ENCODE measurements at places on chromosomes 13 and 19.

DNA sequence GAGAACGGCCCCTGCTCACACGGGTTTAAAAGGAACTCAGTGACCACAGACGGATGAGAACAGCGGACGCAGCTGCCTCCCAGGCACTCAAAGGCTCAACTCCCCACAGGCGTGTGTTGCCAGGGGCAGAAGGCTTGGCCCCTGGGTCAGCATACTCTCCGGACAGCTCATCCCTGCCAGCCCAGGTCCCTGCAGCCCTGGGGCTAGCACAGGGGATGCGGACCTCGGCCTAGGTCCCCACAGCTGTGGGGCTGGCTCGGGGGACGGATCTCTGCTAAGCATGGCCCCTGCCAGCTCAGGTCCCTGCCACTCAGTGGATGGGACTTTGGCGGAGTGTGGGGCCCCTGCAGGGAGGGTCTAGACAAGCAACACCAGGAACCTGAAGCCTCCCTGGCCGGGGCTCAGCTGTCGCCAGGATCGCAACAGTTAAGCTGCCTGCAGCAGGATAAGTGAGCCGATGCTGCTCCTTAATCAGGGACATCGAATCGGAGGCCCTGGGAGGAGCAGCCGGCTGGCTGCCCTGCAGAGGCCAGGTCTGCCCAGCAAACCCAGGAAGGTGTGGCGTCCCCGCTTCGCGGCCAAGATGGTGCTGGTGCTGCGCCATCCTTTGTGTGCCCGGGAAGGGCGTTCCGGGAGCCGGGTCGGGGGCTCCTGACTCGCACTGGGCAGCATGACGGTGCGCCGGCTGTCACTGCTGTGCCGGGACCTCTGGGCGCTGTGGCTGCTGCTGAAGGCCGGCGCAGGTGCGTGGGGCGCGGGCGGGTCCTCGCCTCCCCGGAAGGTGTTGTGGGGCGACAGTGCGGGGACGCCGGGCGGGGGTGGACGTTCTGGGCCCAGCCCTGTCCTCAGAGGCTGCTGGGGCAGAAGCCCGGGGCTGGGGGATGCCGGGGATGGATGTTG is 32.5 kb downstream of the MCF2L start:
- no peak for DNase-seq

GRCh38 chr19:35090506-35091214 is 25.0 kb upstream of the FXYD3 start:
- peak; percentile 27 for DNase-seq

- DNase-seq = no peak
Observed at GRCh38 chr13:105814902-105815250, 720.6 kb downstream of the EFNB2 start.

GRCh38 chr13:23081220-23081619 is 99.6 kb upstream of the SGCG start:
- peak; percentile 9 for DNase-seq

DNA sequence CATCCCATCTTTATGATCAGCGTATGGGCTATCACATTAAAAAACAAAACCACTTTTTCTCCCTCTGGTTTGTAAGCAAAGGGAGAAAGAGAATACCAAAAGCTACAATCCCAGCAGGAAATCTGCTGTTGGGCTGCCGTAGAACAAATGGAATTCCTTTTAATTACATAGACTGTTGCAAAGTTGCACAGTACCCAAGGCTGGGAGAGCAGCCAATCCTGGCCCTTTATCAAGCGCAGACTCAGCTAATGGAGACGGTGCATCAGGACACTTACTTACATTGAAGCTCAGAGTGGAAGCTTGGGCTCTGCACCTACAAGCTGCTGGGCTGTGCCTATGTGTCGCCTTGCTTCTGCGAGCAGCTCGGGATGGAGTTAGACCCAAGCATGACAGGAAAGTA is 15.2 kb downstream of the CCNA1 start:
- DNase-seq = no peak

DNA sequence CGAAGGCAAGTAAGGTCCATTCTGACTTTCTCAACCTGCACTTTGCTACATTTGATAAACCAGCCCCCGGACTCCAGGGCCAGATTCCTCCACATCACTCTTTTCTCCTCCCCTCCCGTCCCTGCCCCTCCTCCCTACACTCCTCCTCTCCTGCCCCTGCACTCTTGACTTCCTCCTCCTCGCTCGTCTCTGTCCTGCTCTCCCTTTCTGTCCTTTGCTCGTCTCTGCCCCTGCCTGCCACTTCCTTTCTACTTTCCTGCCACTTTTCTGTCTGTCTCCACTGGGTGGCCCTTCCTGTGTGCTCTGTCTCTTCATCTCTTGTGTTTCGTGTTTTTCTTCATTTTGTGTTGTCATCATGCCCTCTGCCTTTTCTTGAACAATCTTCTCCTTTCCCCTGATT is 7.0 kb downstream of the U2AF2 start:
- DNase-seq = no peak

- no peak for DNase-seq
Observed at GRCh38 chr13:98584668-98585397, 7.9 kb upstream of the STK24 start.

GRCh38 chr13:48542138-48542537 is 9.3 kb upstream of the RCBTB2 start:
- no peak for DNase-seq

- peak; percentile 32 for DNase-seq
Observed at GRCh38 chr19:21474671-21475181, 30.7 kb upstream of the ZNF429 start.

DNA sequence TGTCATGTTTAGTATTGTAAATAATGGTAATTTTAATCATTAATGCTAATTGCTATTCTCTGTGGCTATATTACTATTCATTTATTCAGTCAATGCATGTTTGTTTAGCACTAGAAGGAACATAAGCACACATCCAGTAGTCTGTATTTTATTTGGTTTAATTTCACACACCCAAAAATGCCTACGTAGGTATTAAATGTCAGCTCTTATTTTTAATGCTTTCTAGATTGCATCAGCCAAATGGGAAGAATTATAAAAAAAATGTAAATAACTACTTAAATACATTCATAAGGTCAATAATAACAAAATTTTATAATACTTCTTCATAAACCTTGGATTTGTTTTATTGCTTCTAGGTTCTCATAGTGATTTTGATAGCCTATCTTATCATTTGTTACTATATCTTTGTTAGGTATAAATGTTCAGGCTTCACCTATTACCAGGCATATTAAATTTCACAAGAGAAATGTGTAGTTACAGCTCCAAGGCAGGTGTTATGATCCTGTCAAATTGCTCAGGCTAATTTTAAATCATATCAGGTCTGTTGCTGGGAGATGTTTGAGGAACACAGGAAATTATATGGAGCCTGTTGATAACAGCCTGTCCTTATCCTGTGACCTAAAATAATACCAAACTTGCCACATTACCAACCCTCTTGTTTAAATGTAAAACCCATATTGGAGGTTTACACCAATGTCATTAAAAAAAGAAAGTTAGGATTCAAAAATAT is 34.4 kb downstream of the ITGBL1 start:
- no peak for DNase-seq

DNA sequence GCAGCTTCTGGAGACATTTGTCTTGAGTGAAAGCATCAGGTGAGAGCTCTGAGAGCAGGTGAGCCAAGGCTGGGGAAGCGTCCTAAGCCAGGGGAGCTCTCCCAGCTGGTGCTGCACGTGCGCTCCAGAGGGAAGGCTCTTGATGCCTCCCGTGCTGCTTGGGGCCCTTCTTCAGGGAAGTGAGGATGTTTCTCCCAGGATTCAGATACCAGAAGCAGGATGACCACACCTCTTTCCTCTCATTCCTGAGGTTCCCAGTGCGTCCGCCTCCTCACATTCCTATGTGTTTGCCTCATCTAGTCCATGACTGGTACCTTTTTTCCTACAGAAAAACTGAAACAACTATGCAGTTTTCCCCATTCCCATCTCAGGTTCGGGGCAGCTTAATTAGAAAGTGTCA is 231.0 kb upstream of the IRS2 start:
- peak; percentile 62 for DNase-seq

DNA sequence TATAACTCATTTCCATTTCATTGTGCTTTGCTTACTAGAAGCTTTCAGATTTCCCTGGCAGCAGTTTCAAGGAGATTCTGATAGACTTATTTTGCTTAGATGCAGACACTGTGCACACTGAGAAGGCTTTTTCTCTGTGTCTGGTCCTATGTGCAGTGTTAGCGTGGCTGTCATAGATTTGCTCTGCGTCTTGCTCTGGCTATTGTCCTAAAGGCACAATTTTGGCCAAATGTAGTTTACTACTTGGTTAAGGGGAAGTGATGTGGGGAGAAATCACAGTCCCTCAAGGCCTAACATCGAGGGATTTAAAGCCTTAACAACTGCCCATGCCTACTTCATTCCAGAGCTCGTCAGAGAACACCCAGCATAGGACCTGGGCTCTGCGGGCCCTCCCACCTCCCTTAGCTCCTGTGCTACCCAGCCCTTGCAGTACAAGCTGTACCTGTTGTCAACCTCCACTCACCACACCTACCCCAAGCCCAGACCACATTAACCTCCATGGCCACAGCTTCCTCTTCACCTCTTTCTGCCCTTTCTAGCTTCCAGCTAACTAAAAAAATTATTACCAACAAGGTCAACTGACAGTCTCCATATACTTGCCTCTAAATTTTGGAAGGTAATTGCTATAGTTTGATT is 38.9 kb upstream of the KATNAL1 start:
- DNase-seq = no peak

- peak; percentile 26 for DNase-seq
Observed at GRCh38 chr13:94712812-94713560, 641 bp upstream of the SOX21 start.

- DNase-seq = no peak
Observed at GRCh38 chr19:2013683-2013961, 1.9 kb downstream of the BTBD2 start.

GRCh38 chr19:45249261-45250033 is 1.6 kb upstream of the MARK4 start:
- DNase-seq = no peak

GRCh38 chr13:73572824-73573223 is 514.0 kb downstream of the KLF5 start:
- no peak for DNase-seq

DNA sequence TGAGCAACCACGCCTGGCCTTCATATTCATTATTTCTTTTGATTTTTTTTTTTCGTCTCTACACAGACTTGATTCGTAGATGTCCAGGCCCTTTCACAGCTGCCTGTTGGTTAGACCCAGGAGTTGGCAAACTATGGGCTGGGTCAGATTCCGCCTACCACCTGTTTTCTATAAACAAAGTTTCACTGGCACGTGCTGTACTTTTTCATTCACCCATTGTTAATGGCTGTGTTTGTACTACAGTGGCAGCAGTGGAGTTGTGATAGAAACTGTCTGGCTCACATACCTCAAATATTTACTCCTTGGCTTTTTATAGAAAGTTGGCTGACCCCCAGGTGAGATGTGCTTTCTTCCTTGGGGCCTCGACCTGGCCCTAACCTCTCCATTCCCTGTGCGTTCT is 72.9 kb upstream of the TEX29 start:
- DNase-seq = no peak

- DNase-seq = no peak
Observed at GRCh38 chr13:19592657-19593180, 31.4 kb upstream of the TPTE2 start.

DNA sequence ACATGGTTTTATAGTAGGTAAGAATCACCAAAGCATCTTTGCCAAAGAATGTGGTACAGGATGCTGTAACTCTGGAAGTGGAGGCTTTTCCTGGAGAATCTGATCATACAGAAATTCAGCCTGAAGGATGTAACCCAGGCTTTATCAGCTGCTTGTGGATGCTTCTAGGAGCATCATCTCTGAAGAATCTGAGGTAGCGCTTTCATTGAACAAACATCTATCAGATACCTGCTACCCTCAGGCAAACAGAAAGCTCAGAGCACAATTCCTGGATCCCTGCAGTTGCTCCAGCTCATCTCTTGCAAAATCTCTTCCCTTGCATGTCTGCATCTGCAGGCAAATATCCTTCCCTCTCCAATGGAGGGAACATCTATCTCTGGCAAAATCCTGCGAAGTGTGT is 9.3 kb downstream of the FAM124A start:
- no peak for DNase-seq

- no peak for DNase-seq
Observed at GRCh38 chr13:45933203-45933908, 81.8 kb upstream of the SIAH3 start.

GRCh38 chr13:92842145-92842544 is 384.5 kb upstream of the GPC6 start:
- peak; percentile 59 for DNase-seq

DNA sequence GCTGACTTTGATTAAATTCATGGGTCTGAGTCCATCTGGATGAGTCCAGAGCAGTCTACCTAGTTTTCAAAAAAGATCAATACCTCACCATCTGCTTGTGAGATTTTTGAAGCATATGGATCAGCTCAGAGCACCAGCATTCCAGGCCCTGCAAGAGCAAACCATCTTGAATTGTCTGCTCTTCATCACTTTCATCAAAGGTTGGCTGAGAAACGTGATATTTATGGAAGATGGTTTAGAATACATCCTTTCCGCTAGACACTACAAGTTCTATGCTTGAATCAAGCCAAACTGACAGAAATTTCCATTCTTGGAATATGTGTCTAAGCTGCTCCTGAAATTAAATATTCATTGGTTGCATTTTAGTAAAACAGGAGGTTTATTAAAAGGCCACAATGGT is 190.3 kb downstream of the KCNRG start:
- DNase-seq = no peak

- no peak for DNase-seq
Observed at GRCh38 chr13:98652721-98653462, 76.0 kb upstream of the STK24 start.

GRCh38 chr13:40598569-40598968 is 67.9 kb downstream of the FOXO1 start:
- no peak for DNase-seq

- DNase-seq = no peak
Observed at GRCh38 chr19:45779231-45780145, 2.8 kb downstream of the DMPK start.

GRCh38 chr13:20860844-20861243 is 41.7 kb downstream of the XPO4 start:
- no peak for DNase-seq

DNA sequence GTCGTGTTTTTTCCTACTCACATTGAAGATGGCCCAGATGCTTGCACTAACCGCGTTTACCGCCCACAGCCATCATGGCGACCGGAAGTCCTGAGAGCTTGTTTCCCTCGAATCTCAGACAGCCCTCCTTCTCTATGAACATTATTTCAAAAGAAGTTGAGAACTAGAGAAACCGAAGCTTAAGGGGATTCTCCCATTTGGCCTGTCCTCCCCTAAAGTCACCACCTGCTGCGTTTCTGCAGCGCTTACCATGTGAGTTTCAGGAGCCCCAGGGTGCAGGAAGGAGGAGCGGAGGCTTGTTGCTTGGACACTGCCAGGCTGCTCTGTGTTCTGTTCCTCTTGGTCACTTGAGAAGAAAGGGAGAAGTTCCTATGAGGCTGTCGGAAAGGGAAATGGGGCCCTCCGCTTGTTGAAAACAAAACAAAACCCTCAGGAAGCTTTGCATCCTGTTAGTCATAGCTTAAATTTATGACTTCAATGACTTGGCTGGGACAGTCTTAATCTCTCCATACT is 6.2 kb downstream of the CARD8 start:
- no peak for DNase-seq

- no peak for DNase-seq
Observed at GRCh38 chr19:13959962-13960862, 7.9 kb downstream of the DCAF15 start.

Measured in GM04504 (cell line).